ENCODE measurements at places on chromosomes 5 and 9.

DNA sequence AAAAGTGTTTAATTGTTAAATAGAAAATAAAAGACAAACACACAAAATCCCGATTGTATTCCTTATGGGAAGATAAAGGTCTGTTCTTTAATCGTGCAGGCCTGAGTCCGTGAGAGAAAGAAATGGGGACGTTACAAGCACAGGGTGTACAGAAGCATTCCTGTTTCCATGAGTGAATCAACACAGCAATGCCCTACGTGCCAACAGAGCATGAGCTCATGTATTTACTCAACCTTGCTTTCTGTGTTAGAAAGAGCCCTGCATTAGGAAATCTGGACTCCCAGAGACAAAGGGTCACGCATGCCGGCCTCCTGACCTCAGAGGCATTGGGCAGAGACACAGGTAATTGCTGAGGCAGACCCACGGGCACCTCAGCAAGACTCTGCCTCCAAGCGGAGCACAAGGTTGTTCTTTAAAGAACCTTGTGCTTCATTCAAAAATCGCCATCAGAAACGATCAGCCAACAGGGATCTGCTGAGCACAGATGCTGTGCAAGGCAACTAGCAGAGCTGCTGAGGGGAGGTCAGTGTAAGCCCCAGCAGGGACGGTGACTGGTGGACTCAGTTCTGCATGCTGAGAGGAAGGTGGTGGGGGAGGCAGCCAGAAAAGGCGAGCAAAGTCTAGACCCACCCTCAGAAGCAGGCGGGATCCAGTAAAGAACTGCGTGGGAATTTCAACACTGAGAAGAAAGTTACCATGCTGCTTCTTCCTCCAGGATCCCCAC, 101.0 kb downstream of the TLE1 start:
- DNase-seq: no peak

DNA sequence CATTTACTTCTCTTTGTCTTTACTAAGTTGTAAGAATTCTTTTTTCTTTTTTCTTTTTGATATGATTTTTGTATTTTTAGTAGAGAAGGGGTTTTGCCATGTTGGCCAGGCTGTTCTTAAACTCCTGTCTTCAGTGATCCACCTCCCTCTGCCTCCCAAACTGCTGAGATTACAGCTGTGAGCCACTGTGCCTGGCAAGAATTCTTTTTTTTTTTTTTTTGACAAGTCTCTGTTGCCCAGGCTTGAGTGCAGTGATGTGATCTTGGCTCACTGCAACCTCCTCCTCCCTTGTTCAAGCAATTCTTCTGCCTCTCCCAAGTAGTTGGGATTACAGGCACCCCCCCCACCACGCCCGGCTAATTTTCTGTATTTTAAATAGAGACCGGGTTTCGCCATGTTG, 9.9 kb downstream of the NPM1 start:
- no peak for DNase-seq

DNA sequence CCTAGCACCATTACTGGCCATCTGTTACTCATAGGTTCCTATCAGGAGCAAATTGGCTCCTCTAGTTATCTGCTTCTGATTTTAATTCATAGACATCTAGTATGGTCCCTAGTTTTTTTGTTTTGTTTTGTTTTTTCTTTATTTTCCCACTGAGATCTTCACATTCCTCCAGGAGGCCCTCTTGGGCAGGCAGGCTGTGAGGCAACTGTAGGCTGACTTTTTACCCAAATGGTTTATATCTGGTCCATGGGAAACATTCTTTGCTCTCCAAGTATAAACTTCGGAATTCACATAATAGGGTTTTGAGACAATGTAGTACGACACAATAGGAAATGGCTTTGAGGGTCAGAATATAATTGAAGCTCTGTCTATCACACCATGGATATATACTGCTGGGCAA, 250.9 kb upstream of the DAB2 start:
- DNase-seq: no peak

- no peak for DNase-seq
Observed at GRCh38 chr5:73748510-73749400, 122.8 kb downstream of the ARHGEF28 start.

DNA sequence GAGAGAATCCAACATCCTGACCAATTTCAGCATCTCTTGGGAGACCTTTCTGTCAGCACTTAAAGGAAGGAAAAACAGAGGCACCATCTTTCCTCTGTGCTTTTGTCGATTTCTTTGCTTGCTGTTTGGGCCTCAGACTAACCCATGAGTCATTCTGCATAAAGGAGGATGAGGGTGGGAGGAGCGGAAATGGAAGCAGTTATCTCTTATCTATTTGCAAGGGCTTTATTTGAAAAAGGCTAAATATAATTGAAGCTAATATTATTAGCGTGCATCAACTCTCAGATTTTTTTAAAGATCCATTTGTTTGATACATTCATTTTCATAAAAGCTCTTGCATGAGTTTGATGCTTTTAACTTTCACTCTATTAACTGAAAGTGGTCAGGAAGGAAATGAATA, 72.9 kb downstream of the ZNF622 start:
- no peak for DNase-seq

- DNase-seq: no peak
Observed at GRCh38 chr9:84839541-84839940, 170.0 kb downstream of the NTRK2 start.

DNA sequence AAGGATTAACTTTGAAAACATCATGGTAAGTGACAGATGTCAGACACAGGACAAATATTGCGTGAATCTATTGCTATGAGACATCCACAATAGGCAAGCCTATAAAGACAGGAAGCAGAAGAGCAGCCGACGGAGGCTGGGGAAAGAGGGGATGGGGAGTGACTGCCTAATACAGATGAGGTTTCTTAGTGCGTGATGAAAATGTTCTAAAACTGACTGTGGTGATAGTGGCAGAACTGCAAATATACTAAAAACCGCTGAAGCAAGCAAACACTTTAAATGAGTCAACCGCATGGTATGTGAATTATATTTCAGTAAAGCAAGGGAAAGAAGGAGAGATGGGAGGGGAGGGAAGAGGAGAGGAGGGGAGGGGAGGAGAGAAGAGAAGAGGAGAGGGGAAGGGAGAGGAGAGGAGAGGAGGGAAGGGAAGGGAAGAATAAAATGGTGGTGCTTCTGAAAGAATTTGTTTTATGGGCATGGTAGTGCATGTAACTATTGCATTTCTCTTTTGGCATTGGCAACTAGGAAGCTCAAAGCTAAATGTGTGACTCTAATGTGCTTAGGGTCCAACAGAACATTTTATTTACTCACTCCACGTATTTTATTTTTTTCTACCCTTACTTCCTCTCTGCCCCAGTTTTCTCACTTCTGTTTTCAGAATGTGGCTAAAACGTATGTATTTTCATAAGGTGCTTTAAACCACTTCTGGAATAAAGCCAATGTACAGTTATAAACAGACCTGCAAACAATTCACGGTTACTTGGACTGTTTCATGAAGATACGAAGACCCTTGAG, 21.3 kb downstream of the AKNA start:
- no peak for DNase-seq

DNA sequence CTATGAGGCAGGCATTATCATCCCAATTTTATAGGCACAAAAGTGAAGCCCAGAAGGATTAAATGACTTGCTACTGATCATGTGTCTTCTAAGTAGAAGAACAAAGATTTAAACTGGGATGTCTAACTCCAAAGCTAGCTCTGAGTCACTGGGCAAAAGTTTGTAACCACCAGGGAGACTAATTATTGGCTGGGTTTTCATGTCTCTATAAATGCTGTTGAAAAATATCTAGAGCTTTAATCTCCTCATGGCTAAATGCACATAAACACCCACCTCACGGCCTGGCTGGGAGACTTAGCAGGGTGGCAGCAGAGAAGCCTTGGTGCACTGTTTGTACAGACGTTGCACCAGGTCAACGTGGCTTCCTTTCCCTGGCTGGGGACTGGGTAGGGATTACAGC, 144.6 kb downstream of the MELK start:
- DNase-seq: no peak

- DNase-seq: no peak
Observed at GRCh38 chr5:66945389-66946349, 250.9 kb downstream of the CD180 start.

- DNase-seq: no peak
Observed at GRCh38 chr5:173302546-173303155, 25.6 kb downstream of the STC2 start.

GRCh38 chr5:100550531-100551051, 15.4 kb downstream of the FAM174A start:
- no peak for DNase-seq

DNA sequence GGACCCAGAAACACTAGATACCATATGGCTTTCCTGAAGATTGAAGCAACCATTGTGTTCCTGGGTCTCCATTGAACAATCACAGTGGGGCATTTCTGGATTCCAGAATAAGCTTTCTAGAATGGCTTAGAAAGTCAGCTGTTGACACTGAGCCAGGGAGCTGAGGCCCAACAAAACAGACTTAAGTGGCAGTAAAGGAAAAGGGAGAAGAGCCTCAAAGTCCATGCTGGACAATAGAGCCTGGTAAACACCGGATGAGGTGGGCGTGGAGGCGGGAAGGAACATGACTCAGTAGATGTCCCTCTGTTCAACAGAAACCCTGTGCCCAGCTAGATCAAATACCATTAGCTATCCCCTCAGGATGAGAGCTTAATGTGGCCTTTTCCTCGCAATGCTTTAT, 14.8 kb downstream of the SPARC start:
- no peak for DNase-seq

DNA sequence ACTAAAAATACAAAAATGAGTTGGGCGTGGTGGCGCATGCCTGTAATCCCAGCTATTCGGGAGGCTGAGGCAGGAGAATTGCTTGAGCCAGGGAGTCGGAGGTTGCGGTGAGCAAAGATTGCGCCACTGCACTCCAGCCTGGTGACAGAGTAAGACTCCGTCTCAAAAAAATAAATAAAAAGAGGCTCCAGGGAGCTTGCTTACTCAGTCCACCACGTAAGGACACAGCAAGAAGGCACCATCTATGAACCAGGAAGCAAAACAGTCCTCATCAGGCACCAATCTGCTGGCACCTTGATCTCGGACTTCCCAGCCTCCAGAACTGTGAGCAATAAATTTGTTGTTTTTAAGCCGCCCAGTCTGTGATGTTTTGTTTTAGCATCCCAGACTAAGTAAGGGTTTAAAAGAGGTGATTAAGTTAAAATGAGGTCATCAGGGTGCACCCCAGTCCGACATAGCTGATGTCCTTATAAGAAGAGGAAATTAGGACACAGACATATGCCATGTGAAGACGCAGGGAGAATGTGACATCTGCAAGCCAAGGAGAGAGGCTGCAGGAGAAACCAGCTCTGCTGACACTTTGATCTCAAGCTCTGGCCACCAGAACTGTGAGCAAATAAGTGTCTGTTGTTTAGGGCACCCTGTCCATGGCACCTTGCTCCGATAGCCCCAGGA, 45.9 kb downstream of the C9orf50 start:
- DNase-seq: no peak

DNA sequence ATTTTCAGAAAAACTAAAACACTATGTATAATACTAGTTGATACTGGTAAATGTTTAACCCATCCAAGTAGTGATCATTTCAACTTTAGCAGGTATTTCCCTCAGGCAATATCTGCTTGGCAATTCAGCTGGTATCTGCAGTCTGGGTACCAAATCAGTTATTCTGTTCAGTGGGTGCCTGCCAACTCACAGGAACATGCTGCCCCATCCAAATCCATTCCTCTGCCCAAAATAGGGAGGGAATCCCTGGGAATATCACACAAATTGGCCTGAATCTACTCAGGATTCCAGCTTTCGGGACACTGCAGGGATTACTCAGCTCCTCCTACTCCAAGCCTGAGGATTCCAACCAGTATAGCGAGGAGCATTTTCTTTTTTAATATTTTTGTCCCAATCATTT, 61.7 kb upstream of the PDE4D start:
- no peak for DNase-seq

- DNase-seq: no peak
Observed at GRCh38 chr9:133971981-133972941, 19.9 kb downstream of the VAV2 start.

GRCh38 chr5:137278476-137278875, 220.7 kb downstream of the SPOCK1 start:
- no peak for DNase-seq

DNA sequence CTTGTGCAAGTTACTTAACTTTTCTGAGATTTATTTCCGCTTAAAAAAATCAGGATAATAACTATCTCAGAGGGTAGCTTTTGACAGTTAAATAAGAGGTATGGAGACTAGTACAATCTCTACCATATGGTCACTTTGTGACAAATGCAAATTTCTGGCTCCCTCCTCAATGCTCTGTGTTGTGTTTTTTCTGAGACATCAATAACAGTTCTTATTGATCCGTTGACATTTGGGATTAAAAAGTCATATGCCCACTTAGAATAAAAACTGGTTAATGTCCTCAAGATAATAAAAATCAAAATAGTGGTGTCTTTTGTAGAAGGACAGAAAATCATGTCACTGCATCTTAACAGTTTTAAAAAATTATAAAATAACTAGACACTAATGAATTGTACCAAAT, 24.7 kb upstream of the LNPEP start:
- DNase-seq: no peak

GRCh38 chr9:93256878-93257807, 73.2 kb downstream of the WNK2 start:
- no peak for DNase-seq

DNA sequence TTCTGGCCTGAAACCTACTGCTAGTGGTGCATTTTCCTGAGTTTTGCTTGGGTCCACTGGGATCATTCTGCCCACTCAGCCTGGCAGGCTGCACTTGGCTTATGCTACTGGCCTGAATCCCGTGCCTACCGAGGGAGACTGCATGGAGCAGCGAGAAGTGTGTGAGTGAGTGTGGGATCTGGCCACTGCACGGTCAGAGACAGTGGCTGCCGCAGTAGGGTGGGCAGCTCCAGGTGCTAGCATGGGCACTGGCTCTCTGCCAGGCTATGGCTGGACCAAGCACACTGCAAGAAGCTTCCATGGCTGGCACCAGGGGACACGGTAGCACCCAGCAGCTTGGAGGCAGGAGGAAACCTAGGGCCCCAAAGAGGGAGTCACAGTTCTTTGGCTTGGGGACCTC, 1058.7 kb upstream of the ACO1 start:
- no peak for DNase-seq

DNA sequence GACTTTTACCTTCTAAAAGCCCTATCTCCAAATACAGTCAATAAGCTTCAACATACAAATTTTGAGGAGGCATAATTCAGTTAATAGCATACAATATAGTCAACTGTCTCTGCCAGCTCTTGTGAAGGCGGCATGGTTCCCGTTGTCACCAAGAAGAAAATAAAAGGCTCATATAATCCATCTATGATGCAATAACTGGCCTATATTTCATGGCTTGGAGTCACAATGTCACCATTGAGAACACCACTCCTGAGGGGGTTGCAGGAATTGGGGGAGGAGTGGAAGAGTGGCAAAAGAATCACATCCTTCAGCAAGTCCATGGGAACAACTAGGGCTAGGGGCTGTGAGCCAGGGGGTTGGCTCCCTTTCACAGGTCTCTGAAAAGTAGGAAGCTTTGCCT, 16.0 kb upstream of the ASTN2 start:
- DNase-seq: no peak

DNA sequence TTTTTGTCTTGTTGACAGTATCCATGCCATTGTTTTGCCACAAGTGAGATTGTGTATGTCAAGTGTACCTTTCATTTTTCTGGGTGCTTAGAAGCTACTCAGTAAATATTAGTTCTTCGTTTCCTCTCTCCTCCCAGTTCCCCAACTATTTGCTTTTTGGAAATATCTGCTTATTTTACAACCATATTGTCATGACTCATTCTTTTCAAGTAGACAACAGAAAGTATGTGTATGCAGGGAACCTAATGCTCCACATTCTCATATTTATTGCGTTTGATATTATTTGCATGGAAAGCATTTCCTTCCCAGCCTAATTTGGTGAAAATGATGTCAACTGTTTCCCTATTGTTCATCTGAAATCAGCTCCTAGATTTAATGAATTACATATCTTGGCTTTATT, 483.7 kb upstream of the RIOK2 start:
- DNase-seq: no peak

Data from activated naive CD8-positive, alpha-beta T cell treated with anti-CD3 and anti-CD28 coated beads, Interleukin-2, amount 50 U/mL, for 16 hours (primary cell).